Endodermal cell (in vitro differentiated cells): ENCODE measurements at places on chromosomes 11 and 22. TPM values are rescaled to one million over a fixed set of nuclear protein-coding genes. Genes with fewer than 3 reads are reported as not detected.
A peak's percentile ranks its signal among the peaks of the same experiment; 100 is the strongest.

GRCh38 chr11:131168839-131169713 lies 201.3 kb upstream of the NTM start:
- no peak overlapping the region for H3K27ac ChIP-seq
- H3K4me3 ChIP-seq: no peak overlapping the region
- no peaks in the 10 kb centered on the region for H3K36me3 ChIP-seq
- H3K27me3 ChIP-seq: no peaks in the 10 kb centered on the region
- H3K4me1 ChIP-seq: no peaks in the 10 kb centered on the region

- H3K27ac ChIP-seq: no peak overlapping the region
- no peak overlapping the region for H3K4me3 ChIP-seq
- H3K4me1 ChIP-seq: no peaks in the 10 kb centered on the region
- no peaks in the 10 kb centered on the region for H3K36me3 ChIP-seq
- DNase-seq: no peak
Measured at GRCh38 chr11:112103446-112103845, 16.8 kb downstream of the SDHD start.

DNA sequence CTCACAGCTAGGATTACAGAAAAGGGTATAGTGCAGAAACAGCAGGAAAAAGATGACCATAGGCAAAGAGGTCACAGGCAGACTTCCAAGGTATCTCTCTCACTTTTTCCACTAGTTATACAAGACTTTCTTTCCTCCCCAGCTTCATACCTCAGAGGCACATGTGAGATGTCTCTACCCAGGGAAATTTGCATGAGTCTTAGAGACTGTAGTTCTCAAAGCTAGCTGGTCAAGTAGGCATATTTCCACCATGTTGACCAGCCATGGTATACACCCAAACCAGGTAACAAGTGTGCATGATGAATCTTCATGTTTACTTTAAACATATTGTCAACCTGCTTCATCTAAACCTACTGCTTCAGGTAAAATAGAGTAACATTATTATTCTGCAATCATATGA lies 27.9 kb downstream of the PRMT3 start:
- H3K4me1 ChIP-seq: no peaks in the 10 kb centered on the region
- H3K27me3 ChIP-seq: no peaks in the 10 kb centered on the region
- H3K36me3 ChIP-seq: peaks cover 2% of the 10 kb centered on the region
- no peak overlapping the region for H3K27ac ChIP-seq

GRCh38 chr11:77165066-77165465 lies 37.0 kb downstream of the MYO7A start:
- no peaks in the 10 kb centered on the region for H3K36me3 ChIP-seq
- DNase-seq: no peak
- no peaks in the 10 kb centered on the region for H3K27me3 ChIP-seq
- no peak overlapping the region for H3K4me3 ChIP-seq
- no peak overlapping the region for H3K27ac ChIP-seq

DNA sequence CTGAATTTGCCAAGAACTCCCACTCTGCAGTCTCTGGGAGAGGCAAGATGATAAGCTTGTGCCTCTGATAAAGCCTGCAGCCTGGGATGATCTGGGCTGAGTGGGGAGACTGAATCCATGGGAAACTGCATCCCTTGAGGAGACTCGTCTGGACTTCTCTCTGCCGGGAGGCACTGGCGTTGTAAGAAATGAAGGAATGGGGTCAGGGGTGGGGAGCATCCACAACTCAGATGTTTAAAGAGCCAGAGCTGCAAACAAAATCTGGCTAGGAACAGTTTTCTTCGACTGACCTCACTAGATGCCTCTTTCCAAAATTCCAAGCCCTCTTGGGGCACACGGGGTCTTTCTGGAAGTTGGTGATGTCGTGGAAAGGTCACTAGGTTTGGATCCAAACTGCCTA lies 64.4 kb downstream of the SPON1 start:
- no peak overlapping the region for H3K27ac ChIP-seq
- H3K4me1 ChIP-seq: peaks cover 4% of the 10 kb centered on the region
- no peak for DNase-seq
- H3K27me3 ChIP-seq: no peaks in the 10 kb centered on the region

- H3K4me3 ChIP-seq: no peak overlapping the region
- H3K27me3 ChIP-seq: no peaks in the 10 kb centered on the region
- H3K36me3 ChIP-seq: no peaks in the 10 kb centered on the region
- no peak for DNase-seq
- no peak overlapping the region for H3K27ac ChIP-seq
- no peaks in the 10 kb centered on the region for H3K4me1 ChIP-seq
Measured at GRCh38 chr11:74318241-74318932, 6.9 kb upstream of the P4HA3 start.

- H3K27ac ChIP-seq: no peak overlapping the region
- no peaks in the 10 kb centered on the region for H3K4me1 ChIP-seq
- no peak for DNase-seq
- H3K4me3 ChIP-seq: no peak overlapping the region
Measured at GRCh38 chr11:128214263-128214662, 373.1 kb downstream of the ETS1 start.

GRCh38 chr11:12185914-12186313 lies 75.5 kb downstream of the MICAL2 start:
- peaks cover 17% of the 10 kb centered on the region for H3K4me1 ChIP-seq
- H3K4me3 ChIP-seq: no peak overlapping the region
- H3K36me3 ChIP-seq: no peaks in the 10 kb centered on the region

- no peaks in the 10 kb centered on the region for H3K4me1 ChIP-seq
- DNase-seq: no peak
- no peaks in the 10 kb centered on the region for H3K36me3 ChIP-seq
- H3K27ac ChIP-seq: no peak overlapping the region
- no peaks in the 10 kb centered on the region for H3K27me3 ChIP-seq
Measured at GRCh38 chr22:49530671-49531367, 296.9 kb downstream of the BRD1 start.

GRCh38 chr22:17115945-17116565 lies 5.1 kb downstream of the TMEM121B start:
- H3K4me1 ChIP-seq: peaks cover 19% of the 10 kb centered on the region
- H3K27ac ChIP-seq: no peak overlapping the region
- H3K36me3 ChIP-seq: no peaks in the 10 kb centered on the region
- H3K4me3 ChIP-seq: peak overlapping the region; percentile 64
- no peaks in the 10 kb centered on the region for H3K27me3 ChIP-seq

GRCh38 chr11:86097980-86098379 lies 29.1 kb upstream of the PICALM start:
- H3K36me3 ChIP-seq: no peaks in the 10 kb centered on the region
- peaks cover 2% of the 10 kb centered on the region for H3K4me1 ChIP-seq
- no peak overlapping the region for H3K4me3 ChIP-seq
- no peak overlapping the region for H3K27ac ChIP-seq
- no peaks in the 10 kb centered on the region for H3K27me3 ChIP-seq

DNA sequence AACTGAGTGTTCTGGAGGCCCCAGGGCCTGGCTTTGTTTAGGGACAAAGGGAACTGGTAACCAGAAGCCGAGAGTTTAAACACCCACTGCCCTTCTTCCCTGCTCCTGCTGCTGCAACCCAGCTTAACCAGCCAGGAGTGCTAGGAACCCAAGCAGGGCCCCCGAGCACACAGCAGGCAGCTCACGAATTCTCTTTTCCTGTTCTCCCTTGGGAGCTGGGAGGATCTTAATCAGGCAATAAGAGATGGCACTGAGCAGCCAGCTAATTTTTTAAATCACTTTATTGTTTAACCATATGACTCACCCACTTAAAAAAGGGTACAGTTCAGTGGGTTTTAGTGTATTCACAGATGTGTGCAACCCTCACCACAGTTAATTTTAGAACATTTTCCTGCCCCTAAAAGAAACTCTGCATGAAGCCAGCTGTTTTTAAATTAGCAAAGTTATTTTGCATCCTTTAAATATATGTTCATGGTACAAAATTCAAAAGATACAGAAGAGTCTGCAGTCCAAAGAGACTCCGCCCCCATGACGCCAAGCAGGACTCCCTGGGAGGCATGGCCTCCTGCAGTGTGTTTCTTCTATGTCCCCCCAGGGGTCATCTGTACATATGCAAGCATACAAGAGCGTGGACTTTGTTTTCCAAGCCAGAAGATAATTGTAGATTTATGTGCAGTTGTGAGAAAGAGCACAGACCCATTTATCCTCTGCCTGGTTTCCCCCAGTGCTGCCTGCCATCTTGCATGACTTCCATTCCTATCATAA lies 18.9 kb upstream of the PPP6R3 start:
- H3K27ac ChIP-seq: peak overlapping the region; percentile 60
- no peak for DNase-seq
- H3K4me3 ChIP-seq: no peak overlapping the region
- H3K4me1 ChIP-seq: no peaks in the 10 kb centered on the region
- H3K27me3 ChIP-seq: no peaks in the 10 kb centered on the region

DNA sequence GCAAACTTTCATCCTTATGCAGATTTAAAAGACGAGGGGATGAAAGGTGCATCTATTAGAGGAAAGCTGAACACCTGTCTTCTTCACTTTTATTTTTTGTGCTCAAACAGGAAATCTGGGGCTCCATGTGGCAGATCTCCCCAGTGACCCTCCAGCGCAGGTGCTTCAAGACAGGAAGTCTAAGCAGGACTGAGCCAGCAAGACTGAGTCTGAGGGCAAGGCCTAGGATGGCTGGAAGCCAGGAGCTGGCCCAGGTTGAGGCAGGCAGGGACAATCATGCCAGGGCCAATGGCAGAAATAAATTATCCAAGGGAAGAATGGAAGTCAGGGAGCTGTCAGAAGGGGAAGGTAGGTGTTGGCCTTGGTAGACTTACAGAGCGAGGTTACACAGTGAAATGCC lies 101.1 kb upstream of the SPON1 start:
- H3K36me3 ChIP-seq: no peaks in the 10 kb centered on the region
- H3K27me3 ChIP-seq: no peaks in the 10 kb centered on the region
- H3K4me1 ChIP-seq: no peaks in the 10 kb centered on the region
- DNase-seq: peak; percentile 24

- no peak overlapping the region for H3K4me3 ChIP-seq
- no peak for DNase-seq
- H3K27ac ChIP-seq: no peak overlapping the region
- no peaks in the 10 kb centered on the region for H3K27me3 ChIP-seq
- no peaks in the 10 kb centered on the region for H3K36me3 ChIP-seq
- peaks cover 5% of the 10 kb centered on the region for H3K4me1 ChIP-seq
Measured at GRCh38 chr11:68146010-68146540, 24.9 kb upstream of the CHKA start.

DNA sequence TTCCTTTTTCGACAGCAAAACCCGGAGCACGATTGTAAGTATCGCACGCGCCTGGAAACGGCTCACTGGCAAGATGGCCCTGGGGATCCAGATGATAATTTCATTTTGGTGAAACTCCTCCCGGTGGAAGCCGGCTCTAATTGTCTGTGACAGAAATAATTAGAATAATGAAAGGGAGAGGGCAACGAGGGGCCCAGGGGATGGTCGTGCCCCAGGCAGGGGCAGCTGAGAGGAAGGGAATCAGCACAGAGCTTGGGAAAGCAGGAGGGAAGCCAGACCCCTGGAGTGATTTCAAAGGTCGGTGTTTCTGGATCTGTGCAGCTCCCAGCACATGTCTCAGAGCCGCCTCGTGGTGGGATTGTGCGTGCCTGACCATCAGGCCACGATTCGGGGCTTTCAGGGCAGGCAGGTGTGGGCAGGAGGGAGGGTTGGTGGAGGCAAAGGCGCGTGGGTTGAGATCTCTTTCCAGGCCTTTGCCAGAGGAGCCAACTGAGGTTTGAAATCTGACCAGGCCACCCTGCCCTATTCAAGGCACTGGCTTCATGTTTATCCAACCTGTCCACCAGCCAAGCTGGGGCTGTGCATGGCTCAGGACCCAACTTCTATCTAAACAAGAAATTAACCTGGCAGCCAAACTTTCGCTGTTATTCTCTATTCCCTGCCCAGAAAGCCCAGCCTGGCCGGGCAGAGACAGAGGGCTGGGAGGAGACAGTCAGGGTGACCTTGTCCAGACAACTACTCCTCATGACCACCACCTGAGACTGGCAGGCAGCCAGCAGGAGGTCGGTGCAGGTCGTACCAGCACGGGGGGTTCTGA lies 27.8 kb downstream of the ANO1 start:
- DNase-seq: no peak
- H3K36me3 ChIP-seq: no peaks in the 10 kb centered on the region
- peak overlapping the region; percentile 38 for H3K27ac ChIP-seq
- no peaks in the 10 kb centered on the region for H3K27me3 ChIP-seq
- H3K4me1 ChIP-seq: peaks cover 2% of the 10 kb centered on the region

- no peak for DNase-seq
- H3K4me1 ChIP-seq: no peaks in the 10 kb centered on the region
- peaks cover 10% of the 10 kb centered on the region for H3K36me3 ChIP-seq
- no peaks in the 10 kb centered on the region for H3K27me3 ChIP-seq
- no peak overlapping the region for H3K4me3 ChIP-seq
- no peak overlapping the region for H3K27ac ChIP-seq
Measured at GRCh38 chr22:37032134-37032534, 12.6 kb downstream of the MPST start.

DNA sequence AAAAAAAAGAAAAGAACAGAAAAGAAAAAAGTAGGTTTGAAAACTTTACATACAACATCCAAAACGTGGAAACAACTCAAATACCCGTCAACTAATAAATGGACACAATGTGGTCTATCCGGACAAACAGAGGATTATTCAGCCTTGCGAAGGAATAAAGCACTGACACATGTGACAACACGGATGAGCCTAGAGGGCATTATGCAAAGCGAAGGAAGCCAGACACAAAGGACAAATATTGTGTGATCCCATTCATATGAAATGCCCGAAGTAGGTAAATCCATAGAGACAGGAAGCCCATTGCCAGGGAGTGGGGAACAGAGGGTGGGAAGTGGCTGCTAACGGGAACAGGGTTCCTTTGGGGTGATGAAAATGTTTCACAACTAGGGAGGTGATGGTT lies 11.8 kb downstream of the RFPL1 start:
- no peak overlapping the region for H3K4me3 ChIP-seq
- H3K27me3 ChIP-seq: no peaks in the 10 kb centered on the region
- no peaks in the 10 kb centered on the region for H3K36me3 ChIP-seq
- H3K27ac ChIP-seq: no peak overlapping the region
- no peaks in the 10 kb centered on the region for H3K4me1 ChIP-seq
- no peak for DNase-seq

DNA sequence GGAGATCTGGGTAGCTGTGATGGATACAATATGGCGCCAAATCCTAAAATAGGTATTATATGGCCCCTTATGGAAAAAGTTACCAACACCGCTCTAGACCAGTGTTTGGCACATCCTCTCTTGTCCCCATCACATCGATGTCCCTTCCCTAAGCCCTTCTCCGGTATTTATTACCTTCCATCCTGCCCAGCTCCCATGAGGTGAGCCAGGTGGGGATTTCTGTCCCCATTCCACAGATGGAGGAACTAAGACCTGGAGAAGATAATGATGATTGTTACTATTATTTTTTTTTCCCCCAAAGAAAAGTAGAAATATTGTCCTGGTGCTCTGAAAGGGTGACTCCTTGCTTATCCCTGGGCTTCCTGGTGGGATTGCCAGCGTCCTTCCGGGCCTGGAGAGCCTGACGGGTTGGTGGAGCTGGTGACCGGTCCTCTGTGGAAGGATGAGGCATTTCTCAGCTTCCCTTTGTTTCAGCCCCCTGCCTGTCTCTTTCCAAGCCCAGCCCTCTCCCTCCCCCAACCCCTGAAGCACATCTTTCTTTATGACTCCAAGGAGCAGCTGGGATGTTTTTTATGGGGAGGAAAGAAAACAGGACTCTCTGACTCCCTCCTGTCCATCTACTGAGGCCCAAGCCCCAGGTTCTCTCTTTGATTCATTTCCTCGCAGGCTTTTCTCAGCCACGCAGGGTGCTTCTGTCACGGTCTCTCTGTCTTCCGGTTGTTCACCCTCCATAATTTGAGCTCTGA lies 65.4 kb downstream of the TP53I11 start:
- H3K27ac ChIP-seq: peak overlapping the region; percentile 82
- no peak for DNase-seq
- peaks cover 9% of the 10 kb centered on the region for H3K4me1 ChIP-seq
- H3K27me3 ChIP-seq: no peaks in the 10 kb centered on the region
- H3K4me3 ChIP-seq: no peak overlapping the region
- no peaks in the 10 kb centered on the region for H3K36me3 ChIP-seq

DEUP1 gene
- total RNA-seq: 0.29 to 0.35 TPM in 2 of 3 replicates, not detected in the other

ALDH3B1 gene
- total RNA-seq: 0.11 to 0.19 TPM in 2 of 3 replicates, not detected in the other

PRDX5 gene
- total RNA-seq: 256 to 309 TPM (median 289 TPM) in 3 replicates

TRIM49 gene
- not detected in 3 replicates for total RNA-seq

PRODH gene
- total RNA-seq: 54.8 to 67.5 TPM (median 60.5 TPM) in 3 replicates

OR51A2 gene
- total RNA-seq: not detected in 3 replicates

ASCC2 gene
- 37.2 to 44.2 TPM (median 41.9 TPM) in 3 replicates for total RNA-seq

FOLR2 gene
- not detected in 3 replicates for total RNA-seq

NXPE2 gene
- 0.11 and 0.18 TPM in 2 replicates for total RNA-seq
